Left ventricle myocardium inferior (tissue), 1 donor: ENCODE measurements at places on chromosomes 4 and X.

GRCh38 chr4:70624226-70624793 is 4.2 kb upstream of the ENAM start:
- DNase-seq: no peak

DNA sequence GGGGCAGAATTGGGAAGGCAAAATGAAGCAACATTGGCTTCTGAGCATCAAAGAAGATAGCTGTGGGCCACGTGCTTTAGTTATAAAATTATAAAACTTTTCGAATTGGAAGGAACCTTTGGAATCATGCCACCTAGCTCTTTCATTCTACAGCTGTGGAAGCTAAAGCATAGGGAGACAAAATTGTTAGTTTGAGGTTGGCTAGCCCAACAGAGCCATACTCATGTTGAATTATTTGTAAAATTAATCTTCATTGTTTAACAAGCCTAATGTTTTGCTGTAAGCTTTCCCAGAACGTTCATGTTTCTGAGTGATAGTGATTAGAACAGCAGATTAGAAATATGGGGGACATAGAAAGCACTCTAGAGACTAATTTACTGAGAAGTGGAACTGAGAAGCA is 35.9 kb downstream of the HHIP start:
- DNase-seq: no peak

DNA sequence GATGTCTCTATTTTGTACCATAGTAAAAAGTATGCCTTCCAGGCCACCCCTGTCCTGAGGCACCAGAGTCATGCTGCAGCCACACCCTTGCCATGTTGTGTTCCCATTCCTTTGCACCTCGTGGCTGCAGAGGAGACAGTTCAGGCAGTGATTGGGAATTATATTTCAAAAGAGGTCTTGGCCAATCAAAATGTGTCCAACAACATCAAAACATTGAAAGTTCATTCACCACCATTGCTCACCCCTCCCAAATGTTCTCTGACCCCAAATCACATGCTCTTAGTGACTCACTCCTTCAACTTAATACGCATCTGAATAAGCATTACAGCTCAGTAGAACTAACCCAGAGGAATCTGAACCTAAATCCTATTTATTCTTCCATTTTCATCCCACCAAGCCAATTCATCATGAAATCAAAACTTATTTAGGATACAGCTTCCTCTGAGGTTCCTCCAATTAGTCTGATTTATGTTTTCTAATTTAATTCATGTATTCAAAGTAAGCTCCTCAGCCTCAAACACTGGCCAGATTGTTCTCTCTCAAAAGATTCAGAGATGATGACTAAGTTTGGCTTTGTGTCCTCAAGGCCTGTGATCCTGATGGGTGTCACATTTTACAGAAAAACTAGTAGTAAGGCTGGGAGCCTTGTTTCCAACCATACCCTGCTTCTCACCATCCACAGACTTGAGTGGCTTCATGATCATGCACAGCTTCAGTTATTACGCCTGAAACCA is 323.2 kb upstream of the INTU start:
- no peak for DNase-seq

DNA sequence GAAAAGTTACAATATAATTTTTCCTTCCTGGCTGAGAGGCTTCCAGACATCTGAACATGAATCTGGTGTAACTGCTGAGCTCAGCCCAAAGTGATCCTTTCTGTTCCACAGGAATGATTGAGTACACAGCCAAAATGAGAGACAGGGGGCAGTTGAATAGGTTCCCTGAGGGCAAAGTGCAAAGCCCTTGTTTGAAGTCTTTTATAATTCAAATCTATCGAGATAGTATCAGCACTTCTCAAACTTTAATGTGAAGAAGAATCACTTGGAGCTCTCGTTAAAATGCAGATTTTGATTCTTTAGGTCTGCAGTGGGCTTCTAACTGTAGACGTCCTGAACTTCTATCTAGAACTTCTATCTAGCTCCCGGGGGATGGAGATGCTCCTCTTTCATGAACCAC is 54.4 kb upstream of the BMP2K start:
- DNase-seq: no peak

DNA sequence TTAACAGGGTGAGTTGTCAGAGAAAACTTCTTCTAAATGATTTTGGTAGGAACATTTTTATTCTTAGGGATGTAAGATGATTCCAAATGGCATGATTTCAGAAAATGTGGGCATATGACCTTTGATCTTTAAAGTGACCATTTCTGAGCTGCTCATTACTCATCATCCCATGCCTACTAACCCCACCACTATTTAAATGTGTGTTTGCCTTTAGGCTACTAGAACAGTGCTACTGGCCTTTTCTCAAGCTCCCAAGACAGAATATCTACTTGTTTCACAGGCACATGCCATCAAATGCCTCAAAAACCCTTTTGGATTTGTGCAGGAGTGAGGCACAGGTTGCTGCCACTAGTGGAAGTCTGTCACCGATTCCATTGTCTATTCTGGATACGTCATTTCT is 428.2 kb downstream of the ADAM29 start:
- DNase-seq: no peak

- no peak for DNase-seq
These were observed 339.7 kb upstream of the VCX start for GRCh38 chrX:7503251-7503650.

DNA sequence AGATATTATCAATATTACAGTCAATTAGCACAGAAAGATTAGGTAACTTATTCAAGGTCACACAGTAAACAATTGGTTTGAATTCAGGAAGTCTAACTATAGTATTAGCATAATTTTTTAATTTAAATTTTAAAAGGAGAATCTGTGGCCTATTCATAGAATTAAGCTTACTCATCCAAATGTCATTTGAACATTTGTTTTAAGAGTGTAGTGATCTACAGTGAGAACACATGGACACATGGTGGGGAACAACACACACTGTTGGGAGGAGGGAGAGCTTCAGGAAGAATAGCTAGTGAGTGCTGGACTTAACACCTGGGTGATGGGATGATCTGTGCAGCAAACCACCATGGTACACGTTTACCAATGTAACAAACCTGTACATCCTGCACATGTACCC is 48.3 kb downstream of the MEPE start:
- DNase-seq: no peak

DNA sequence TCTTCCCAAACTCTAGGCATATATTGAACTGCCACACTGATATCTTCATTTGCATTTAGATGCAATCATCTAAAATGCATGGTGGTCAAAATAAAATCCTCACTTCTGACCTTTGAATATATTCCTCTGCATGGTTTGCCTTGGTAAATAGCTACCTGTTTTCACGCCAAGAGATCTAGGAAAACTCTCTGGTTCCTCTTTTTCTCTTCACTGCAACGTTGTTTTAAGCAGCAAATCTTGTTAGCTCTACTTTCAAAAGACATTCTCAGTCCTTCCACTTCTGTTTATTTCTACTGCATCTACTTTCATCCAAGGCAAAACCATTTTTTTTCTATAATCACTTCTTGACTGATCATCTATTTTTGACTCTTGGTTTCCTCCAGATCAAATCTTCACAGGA is 1001.6 kb upstream of the GRID2 start:
- DNase-seq: no peak

GRCh38 chr4:102787096-102787881 is 26.5 kb upstream of the MANBA start:
- DNase-seq: no peak

- no peak for DNase-seq
These were observed 63.9 kb downstream of the FHDC1 start for GRCh38 chr4:153000076-153000420.

GRCh38 chr4:110059556-110060191 is 138.7 kb downstream of the ELOVL6 start:
- DNase-seq: no peak

DNA sequence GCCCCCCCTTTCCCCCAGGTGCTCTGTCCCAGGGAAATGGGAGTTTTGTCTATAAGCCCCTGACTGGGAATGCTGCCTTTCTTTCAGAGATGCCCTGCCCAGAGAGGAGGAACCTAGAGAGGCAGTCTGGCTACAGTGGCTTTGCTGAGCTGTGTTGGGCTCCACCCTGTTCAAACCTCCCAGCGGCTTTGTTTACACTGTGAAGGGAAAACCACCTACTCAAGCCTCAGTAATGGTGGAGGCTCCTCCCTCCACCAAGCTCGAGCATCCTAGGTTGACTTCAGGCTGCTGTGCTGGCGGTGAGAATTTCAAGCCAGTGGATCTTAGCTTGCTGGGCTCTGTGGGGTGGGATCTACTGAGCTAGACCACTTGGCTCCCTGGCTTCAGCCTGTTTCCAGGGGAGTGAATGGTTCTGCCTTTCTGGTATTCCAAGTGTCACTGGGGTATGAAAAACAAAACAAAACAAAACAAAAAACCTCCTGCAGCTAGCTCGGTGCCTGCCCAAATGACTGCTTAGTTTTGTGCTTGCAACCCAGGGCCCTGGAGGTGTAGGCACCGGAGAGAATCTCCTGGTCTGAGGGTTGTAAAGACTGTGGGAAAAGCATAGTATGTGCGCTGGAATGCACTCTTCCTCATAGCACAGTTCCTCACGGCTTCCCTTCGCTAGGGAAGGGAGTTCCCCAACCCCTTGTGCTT is 41.7 kb downstream of the ITM2A start:
- no peak for DNase-seq

- no peak for DNase-seq
These were observed 14.8 kb downstream of the ANK2 start for GRCh38 chr4:113064244-113064643.

DNA sequence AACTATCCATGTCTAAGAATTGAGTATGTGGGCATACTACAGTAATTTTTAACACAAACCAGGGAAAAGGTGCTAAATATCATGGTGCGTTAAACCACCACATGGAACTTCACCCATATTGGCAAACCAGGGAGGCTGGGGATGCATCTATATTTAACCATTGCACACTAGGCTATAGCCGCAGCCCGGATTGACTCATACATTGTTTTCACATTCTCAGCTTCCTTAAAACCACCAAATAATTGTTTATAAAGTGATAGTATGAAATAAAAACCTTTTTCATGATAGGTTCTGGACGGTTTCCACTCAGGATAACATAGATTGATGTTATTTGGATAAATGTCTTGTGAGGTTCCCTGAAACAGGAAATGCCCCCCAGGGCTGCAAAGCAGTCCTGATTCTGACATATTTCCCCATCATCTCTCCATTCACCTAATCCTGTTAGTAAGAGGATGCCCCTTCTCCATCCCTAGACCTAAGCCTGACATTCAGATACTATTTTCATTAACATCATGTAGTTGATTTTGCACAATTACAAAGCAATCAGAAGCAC is 7.9 kb downstream of the COL25A1 start:
- DNase-seq: no peak

- DNase-seq: no peak
These were observed 209.3 kb downstream of the SOWAHB start for GRCh38 chr4:76688619-76689144.

GRCh38 chrX:150018931-150019361 is 80.7 kb upstream of the EOLA2 start:
- DNase-seq: no peak

DNA sequence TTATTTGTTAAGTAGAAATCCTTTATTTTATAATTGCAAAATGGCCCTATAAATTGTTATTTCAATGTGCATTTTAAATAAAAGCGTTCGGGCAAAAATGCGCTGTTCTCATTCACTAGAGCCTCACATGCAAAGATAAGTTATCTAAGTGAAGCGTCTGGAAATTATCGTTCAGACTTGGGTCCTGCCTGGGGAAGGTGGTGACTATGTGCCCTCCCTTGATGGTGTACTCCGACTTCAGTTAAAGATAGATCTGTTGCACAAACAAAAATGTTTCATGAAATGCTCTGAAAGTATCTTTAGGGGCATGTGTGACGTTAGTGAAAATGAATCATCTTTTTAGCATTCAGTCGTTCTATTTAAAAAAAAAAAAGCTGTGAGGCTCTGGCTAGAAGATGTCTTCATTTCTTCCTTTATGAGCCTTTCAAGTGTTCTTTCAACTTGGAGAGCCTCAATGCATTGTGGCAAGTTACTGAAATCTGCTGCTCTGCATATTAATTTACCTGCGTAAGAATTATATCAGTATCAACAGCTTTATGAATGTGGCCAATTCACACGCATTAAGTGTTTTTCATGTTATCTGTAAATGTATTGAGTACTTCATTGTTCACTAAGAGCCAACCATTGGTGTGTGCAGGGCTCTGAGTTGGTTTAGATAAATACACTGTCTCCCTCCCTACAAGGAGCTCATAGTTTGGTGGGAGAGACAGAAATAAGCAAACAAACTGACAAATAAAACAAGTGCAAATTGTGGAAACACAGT is 83.0 kb downstream of the AFF1 start:
- no peak for DNase-seq

DNA sequence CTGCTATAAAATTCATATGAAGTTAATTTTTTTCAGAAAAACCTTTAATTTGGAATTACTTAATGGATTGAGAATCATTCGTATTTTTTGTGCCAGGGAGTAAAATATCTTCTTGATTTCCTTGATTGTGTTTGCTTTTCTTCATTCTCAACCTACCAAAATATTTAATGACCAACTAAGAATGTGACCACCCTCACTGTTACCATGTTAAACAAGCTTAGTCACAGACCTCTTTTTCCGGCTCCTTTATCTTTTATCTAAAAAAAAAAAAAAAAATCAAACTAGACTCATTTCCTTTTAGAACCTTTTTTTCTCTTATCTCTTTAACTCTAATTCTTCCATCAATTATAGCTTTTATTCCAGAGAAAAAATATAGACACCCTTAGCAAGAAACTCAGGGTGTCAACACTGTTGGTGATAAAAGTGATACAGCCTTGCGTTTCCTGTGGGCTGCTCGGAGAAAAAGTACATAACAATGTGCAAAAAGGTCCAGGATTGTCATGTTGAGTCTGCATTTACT is 20.6 kb upstream of the HPGDS start:
- no peak for DNase-seq

DNA sequence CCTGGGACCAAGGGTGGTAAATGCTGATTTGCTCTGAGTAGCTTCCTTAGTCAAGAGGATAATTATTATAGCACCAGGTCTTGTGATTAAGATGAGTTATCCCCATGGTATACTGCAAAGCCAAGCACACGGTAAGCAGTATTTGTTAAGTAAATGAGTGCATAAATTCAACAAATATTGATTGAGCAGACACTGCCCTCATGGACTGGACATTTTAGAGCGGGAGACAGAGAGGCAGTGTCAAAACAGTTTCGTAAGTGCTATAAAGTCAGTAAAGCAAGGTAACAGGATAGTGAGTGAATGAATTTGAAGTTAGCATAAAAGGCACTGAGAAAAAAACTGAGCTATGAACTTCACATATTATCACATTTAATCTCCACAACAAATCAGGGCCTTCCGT is 13.9 kb downstream of the PHF8 start:
- no peak for DNase-seq

DNA sequence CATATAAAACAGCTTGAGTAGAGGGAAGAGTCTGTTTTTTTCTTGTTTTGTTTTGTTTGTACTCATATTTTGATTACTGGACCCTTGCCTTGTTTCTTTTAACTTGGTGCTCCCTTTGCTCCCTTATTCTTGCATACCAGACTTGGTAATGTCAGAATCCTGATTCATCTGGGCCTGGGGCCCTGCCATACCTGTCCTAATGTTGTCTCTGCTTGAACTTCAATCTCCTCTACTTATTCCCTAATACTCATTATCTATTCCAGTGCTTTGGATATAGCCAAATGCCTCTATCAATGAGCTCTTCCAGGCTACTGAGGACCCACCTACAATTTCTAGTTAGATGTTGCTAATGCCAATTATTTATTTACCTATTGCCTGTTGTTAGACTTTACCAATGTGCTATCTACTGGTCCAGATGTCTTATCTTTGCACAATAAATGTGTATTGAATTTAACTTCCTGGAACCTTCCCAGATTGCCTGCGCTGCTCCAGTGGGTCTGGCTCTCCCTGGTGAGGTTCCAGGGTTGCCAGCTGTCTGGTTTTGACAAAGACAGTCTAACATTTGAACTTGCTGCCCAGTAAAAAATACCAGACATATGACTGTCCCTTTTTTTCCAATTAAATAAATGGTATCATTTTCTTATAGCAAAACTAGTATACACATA is 64.4 kb upstream of the ACSL4 start:
- no peak for DNase-seq
